ENCODE measurements at places on chromosomes 6 and 20. TPM values are rescaled to one million over a fixed set of nuclear protein-coding genes. Genes with fewer than 3 reads are reported as not detected.

- DNase-seq = no peak
Observed at GRCh38 chr6:77986380-77987034, 333.7 kb downstream of the MEI4 start.

Gene SCGN
- not detected for total RNA-seq

GRCh38 chr20:20562507-20562906, 149.9 kb downstream of the RALGAPA2 start:
- no peak for DNase-seq

GRCh38 chr6:168949981-168950857, 303.4 kb downstream of the THBS2 start:
- no peak for DNase-seq

Gene BCAS1
- total RNA-seq = not detected

- DNase-seq = no peak
Observed at GRCh38 chr20:36320898-36321695, 15.0 kb downstream of the DLGAP4 start.

DNA sequence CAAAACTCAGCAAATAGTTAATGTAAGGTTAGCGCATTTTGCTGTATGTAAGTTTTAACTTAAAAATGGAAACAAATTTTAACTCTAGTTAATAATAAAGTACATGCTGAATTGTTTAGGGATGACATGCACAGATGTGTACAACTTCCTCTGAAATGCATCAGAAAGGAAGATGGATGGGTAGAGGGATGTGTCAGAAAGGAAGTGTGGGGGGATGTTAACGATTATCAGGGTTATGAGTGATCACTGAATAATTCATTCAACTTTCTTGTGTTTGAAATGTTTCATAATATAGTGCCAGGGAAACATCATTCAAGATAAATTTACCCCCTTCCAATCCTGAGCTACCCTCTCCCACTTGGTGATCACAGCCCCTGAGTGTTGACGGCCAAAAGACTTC, 87.6 kb downstream of the FOXA2 start:
- DNase-seq = no peak

All from RPMI7951 (cell line).